ENCODE measurements at places on chromosomes 5 and 9.

DNA sequence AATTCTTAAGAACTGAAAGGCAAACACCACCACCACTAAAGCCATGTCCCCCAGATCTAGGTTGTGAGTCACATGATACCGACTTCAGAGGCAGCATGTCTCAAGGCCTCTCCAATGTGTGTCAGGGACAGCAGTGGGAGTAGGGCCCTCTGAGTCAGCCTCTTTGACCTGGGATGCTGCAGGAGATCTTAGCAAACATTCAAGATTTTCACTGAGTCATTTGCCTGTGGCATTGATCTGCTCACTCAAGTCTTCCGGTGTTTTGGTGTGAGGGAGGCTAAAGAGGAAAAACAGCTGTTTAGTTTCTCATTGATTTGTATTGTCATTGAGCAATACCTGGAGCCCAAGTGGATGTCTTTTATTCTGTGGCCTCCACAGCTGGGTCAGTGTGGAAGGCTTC, 36.1 kb downstream of the TMC1 start:
- DNase-seq: no peak

- no peak for DNase-seq
Measured at GRCh38 chr9:14584571-14584970, 108.7 kb downstream of the ZDHHC21 start.

DNA sequence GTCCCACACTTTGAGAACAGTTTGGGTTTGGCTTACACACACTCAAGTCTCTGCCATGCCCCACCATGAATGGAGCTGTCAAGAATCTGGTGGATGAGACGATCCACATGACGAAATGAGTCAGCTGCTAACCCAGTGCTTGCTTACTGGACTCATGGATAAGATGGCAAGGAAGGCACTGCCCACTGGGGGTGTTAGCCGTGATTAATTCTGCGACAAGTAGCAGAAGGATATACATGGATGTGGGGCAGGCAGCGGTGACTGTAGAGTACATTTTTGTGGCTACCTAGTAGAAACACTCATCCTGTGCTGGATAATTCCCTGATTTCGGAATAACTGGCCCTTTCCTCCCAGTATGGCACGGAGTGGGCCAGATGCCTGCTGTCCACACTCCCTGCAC, 77.5 kb downstream of the SPATA31C2 start:
- no peak for DNase-seq

GRCh38 chr5:38515092-38515491, 41.4 kb downstream of the LIFR start:
- no peak for DNase-seq

- DNase-seq: no peak
Measured at GRCh38 chr5:35920890-35921289, 17.5 kb downstream of the CAPSL start.

GRCh38 chr9:4306777-4307121, 6.9 kb upstream of the GLIS3 start:
- DNase-seq: no peak

DNA sequence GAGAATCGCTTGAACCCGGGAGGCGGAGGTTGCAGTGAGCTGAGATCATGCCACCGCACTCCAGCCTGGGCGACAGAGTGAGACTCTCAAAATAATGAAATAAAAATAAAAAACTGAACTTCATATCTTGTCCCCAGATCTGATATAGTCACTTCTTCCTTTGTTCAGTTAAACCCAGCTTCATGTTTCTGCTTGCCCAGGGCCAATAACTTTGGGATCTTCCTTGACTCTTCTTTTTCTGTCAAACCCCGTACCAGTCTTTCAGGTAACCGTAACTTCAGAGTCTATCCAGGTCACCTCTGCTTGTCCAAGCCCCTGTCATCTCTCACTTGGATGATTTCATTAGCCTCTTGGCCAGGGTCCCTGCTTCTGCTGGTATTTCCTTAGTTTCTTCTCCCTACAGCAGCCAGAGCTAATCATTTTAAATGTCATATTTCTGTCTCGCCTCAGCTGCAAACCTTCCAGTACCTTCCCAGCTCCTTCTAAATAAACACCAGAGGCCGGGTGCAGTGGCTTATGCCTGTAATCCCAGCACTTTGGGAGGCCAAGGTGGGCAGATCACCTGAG, 19.7 kb upstream of the ABL1 start:
- DNase-seq: no peak

DNA sequence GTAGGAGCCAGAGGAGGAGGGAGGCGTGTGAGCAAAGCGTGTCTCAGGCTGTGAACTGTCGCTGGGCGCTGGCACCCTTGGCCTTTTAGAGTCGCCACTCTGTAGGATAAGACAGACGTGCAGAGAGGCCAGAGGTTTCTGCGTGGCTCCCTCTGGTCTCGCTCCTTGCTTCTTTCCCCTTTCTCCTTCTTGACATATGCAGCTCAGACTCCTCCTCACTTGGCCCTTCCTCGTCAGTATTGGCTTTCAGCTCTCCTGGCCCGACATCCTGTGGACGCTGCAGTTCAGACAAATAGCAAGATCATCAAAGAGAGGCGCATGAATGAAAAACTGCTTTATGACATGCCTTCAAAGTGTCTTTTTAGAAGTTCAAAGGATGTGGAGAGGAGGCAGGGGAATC, 116.8 kb upstream of the SPRY4 start:
- peak; percentile 10 for DNase-seq

DNA sequence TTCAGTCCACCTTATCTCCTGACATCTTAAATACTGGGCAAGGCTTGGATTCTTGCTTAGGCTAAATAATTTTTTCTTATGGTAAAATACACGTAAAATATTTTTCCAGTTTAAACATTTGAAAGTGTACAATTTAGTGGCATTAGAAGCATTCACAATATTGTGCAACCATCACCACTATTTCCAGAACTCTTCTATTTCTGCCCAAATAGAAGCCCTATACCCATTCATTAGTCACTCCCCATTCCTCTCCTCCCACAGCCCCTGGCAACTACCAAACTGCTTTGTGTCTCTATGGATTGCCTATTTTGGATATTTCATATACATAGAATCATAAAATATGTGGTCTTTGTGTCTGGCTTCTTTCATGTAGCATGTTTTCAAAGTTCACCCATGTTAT, 57.6 kb downstream of the IL31RA start:
- DNase-seq: no peak

DNA sequence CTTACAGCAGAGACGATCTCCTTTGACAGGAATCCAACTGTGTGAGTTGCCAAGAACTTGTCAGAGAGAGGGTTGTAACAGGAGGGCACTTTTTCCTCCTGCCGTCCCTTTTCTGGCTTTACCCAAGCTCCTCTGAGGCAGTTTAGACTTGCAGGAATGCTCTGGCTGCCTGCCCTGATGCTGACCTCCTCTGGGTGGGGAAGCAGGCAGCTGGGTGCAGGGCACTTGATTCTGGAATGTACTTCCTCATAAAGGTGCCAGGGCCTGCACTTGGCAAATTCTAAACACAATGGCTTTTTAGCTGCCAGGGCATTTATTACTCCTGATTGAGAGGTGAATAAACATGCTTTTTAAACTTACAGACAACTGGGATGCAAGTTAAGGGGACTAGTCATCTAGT, 190.4 kb downstream of the EPB41L4A start:
- DNase-seq: no peak

DNA sequence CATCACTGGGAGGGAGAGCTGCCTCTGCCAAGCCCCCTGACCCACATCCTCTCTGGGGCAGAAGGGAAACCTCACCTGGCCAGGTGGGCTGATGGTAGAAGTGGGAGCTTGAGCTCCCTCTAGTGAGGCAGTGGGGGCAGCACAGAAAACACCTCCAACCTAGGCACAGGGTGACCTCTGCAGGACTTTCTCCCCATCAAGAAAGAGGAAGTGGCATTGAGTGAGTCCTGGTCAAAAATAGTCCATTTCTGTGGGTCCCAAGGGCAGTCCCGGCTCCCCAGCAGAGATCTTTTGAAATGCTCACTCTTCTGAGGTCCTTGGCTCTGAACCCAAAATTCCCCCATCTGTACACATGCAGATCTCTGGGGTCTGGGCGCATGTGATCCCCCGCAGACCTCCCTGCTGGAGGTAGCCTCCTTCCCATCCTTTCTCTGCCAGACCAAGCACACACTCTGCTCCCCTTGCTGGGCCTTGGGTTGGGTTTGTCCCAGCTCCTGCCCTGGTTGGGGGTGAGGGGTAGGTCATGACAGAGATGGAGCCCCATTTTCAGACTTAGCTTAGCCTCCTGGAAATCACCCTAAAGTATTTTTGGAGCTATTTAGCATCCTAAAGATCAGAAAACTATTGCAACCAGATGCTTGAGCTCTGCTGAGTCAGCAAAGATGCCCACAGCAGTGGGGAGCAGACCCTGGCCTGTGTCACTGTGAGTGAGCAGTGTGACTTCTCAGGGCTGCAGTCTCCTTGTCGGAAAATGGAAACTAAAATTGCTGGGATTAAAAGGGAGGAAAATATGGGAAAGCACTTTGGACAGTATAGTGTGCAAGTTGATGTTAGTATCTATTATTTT, 41.6 kb upstream of the LCP2 start:
- peak; percentile 53 for DNase-seq

DNA sequence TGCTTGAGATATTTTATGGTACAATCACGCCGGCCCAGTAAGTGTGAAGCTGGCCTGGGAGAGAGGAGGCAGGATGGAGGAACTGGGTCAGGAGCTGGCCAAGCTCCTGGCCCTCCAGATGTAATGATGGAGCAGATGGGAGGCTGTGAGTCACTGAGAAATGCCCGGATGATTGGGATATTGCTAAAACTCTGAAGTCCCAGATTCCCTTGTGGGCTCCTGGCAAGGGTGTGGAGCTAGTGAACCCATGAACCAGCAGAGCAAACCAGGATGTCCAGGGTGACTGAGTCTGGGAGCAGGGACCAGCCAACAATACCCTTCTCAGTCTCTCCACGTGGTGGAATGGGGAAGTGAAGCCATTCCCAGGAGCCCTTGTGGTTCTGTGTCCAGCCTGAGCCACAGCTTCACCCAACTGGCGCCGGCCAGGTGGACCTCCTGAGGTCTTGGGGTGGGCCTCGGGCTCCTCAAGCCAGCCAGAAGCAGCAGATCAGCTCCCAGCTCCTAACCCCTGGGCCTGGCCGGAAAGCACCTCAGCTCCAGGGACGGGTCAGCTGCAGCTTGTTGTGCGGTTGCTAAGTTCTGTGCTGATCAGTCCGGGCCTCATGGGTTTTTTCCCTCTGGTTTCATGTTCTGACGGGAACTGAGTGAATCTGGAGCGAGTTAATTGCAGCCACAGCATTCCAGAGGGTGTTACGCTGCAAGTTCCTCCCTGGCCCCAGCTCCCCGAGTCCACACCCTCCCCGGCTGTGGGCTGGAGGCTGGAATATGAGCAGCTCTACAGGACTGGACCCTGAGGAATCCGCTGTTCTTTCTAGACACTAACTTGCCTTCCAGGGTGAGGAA, 37.6 kb downstream of the DUSP1 start:
- DNase-seq: no peak

- no peak for DNase-seq
Measured at GRCh38 chr9:134568116-134568515, 73.5 kb upstream of the COL5A1 start.

DNA sequence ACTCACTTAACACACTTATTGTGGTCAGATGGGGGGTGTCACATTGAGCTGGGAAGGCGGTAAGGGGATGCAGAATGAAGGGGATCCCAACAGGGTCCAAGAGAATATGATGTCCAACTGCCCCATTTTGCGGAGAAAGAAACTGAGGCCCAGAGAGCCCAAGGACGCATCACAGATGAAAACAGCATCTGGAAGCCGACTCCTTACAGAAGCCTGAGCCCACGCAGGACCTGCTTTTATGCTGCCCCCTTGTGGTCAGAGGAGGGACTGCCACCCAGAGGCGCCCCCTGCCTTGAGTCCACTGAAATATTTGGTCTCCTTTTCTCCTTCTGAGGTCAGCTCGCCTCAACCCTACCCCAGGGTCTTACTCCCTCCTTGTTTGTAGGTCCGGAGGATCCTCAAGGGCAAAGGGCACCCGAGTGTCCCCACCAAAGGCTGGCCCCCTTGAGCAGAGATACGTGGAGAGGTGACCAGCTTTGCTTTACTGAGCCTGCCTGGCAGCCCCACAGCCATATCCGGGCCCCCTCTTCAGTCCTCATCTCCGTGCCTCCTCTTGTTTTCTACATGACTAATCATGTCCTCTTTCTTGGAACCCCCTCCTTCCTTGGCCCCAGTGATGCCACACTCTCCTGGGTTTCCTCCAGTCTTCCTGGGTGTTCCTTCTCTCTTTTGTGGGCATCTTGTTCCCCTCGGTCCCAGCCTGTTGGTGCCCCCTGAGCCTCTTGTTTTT, 30.0 kb upstream of the TTLL11 start:
- peak; percentile 65 for DNase-seq

DNA sequence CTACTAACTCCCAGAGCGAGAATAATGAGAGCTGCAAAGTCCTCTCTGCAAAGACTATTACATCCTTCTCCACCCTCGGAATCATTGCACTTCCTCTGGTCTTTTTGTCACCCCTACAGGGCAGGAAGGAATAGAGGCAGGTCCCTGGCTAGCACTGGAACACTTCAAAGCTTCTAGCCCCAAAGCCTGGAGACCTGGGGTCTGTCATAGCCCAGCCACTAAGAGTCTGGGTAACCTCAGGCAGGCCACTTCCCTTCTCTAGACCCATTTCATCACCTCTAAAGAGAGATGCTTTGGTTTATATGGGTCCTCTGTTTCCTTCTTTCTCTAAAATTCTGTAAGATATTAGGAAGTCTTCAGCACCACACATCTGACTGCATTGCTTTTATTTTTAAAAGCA, 6.7 kb downstream of the ADRB2 start:
- DNase-seq: no peak

DNA sequence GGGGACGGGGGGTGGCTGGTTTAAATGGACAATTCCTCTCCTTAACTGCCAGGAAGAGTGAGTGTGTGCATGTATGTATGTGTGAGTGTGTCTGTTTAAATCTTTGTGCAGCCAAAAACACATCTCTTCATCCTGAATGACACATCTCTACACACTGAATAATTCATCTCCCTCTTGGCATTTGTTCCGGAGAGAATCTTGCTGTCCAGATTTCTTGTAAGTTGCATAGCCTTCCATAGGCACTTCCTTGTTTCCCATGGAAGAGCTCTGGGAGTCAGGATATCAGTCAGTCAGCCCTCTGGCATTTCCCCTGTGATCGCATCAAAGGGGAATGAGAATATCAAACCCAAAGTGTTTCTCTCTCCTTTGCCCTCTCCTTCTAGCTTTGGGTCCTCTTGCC, 74.7 kb downstream of the WWC1 start:
- no peak for DNase-seq

DNA sequence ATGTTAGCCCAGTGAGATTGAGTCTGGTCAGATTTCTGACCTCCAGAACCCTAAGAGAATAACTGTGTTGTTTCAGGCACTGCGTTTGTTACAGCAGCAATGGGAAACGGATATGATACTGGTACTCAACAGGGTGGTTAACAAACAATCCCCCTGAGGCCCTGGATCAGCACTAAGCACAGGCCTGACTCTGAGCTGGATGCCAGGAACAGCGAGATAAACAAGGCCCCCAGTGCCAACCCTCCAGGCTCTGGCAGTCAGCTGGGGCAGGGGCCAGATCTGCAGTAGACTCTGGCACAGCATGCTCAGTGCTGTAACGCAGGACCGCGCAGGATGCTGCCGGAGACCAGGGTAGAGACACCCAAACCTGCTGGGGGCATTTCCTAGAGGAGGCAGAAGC, 22.1 kb downstream of the CPLX2 start:
- DNase-seq: no peak

- DNase-seq: no peak
Measured at GRCh38 chr9:119370816-119371215, 1.6 kb upstream of the BRINP1 start.

Measured in T-helper 1 cell (primary cell).